ENCODE measurements at places on chromosomes 16 and 17.

- no peak for DNase-seq
Measured at GRCh38 chr17:57556320-57556719, 188.8 kb downstream of the CCDC182 start.

DNA sequence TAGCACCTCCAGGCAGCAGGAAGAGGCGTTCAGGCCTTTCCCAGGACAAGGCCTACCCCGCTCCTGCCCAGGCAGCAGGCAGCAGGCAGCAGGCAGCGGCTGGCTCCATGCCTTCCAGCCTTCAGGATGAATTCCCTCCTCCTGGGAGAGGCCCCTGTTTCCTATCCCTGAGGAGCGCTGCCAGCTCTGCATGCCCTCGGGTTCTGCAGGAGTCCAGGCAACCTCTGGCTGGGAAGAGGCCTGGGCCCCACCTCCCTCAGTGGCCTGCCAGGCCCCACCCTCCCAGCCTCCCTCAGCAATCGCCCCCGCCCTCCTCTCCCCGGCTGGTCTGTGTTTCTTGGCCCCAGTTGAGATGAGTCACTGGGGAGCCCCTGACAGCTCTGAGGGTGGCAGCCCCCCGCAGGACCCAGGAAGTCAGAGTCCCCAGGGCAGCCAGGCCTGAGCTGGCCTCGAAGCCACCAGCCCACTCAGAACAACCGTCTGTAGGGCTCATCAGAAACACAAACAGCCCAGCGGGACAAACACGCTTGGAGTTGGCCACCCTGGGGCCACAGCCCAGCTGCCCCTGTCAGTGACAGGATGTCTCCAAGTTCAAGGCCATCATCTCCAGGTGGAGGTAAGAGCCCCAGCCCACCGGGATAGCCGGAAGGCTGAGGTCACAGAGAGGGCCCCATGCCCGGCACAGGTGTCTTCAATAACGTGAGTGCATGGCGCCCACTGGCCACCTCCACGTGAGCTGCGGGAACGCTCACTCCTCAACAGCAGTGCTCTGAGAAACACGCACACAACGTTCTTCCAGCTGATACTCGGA lies 39.5 kb upstream of the CIBAR2 start:
- no peak for DNase-seq

DNA sequence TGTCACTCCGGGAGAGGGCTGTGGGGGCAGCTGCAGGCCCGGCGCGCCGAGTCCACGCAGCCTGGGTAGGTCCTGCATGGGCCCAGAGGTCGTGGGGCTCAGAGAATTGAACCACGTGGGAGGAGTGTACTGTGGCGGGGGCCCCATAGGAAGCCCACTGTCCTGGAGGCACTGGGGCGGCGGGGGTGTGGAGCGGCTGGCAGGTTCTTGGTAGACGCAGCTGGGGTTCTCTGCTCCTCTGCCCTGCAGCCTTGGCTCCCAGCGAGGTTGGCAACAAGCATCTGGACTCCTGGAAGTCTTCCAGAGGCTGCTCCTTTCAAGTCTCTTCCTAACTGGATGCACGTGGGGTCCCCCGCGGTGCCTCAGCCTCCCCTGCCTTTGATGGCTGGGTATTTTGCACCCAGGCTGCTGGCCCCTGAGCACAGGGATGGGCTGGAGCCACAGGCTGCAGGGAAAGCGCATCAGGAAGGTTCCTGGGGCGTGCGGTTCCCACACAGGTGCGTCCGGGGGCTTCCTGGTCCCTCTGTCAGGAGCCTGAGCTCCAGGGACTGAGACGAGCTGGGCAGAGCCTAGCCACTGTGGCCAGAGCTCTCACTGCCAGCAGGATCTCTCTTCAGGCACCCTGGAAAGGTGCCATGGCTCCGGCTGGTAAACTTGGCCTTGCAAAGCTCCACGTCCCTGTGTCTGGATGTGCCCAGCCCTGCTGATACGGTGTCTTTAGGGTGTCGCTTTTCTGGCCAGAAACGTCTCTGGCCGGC lies 9.3 kb downstream of the KCTD5 start:
- DNase-seq: no peak

- no peak for DNase-seq
Measured at GRCh38 chr16:66292241-66292935, 74.1 kb upstream of the CDH5 start.

DNA sequence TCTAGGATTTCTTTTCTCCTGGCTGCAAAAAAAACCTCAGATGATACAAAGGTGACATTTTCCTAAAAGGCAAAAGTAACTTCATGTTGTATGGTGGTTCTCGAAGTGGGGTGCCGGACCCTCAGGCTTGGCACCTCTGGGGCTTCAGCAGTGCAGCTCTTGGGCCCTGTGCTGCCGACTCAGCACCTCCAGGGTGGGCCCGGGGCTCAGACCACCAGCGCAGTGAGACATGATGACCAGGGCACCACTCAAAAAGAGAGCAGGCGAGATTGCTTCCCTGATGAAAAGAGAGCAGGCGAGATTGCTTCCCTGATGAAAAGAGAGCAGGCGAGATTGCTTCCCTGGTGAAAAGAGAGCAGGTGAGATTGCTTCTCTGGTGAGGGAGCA lies 98.7 kb upstream of the ZNF750 start:
- no peak for DNase-seq

DNA sequence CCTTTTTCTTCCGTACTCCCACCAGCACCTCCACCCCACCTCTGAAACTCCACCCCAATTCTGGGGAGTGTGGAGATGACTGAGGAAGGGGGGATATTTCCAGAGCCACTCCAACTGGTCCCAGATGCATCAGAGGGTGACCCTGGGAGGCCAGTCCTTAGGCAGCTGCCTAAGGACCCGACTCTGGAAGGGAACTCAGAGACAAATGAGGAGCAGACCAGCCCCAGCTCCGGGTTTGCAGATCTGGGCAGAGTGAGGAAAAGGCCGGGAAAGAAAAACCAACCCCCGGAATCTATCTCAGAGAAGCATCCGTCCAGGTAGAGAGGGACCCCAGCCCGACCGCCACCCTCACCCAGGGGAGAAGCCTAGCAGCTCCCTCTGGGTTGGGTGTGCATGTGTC lies 41.5 kb downstream of the SOCS3 start:
- no peak for DNase-seq

DNA sequence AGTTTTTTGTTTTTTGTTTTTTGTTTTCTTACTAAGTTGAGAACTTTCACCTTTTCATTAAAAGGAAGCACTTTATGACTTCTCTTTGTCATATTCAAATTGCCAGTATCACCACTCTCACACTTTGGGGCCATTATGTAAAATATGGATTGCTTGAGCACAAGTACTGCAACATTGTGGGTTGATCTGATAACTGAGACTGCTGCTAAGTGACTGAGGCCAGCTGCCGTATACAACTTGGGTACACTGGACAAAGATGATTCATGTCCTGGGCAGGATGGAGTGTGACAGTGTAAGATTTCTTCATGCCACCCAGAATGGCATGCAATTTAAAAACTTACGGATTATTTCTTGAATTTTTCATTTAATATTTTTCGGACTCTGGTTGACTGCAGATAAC lies 7.8 kb downstream of the TTC19 start:
- DNase-seq: no peak

- DNase-seq: no peak
Measured at GRCh38 chr17:41002814-41003213, 3.1 kb upstream of the KRTAP3-2 start.

DNA sequence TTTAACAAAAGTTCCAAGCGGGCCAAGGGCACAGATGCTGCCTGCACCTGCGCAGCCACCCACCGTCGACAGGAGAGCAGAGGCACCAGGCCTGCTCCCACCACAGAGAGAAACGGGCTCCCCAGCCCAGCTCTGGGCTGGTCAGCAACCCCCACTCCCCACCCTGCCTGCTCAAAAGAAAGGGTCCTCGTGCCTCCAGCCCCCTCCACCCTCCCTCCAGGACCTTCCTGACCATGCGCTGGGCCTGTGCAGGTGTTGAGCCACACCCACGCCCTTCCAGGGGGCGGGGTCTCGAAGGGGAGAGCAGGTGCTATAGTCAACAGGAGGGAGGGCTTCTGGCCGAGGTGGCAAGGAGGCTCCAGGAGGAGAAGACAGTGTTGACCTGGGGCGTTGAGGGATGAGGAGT lies 25.3 kb downstream of the ZNF778 start:
- no peak for DNase-seq

DNA sequence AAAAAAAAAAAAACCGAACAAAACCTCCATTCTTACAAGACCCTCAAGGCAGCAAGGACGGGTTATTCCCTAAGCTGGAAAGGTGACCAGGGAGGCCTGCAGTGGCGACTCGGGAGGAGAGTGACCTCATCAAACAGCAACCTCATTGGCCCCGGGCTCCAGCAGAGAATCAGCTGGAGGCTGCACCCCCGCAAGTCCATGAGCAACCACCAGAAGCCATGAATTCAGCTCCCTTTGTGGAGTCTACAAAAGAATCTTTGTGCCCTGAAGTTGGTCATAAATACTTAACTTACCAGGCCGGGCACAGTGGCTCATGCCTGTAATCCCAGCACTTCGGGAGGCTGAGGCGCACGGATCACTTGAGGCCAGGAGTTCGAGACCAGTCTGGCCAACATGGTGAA lies 80.9 kb upstream of the CREBBP start:
- no peak for DNase-seq

- DNase-seq: no peak
Measured at GRCh38 chr17:38550661-38551060, 55.1 kb downstream of the SRCIN1 start.

GRCh38 chr17:50149417-50150353 lies 792 bp downstream of the PPP1R9B start:
- no peak for DNase-seq

DNA sequence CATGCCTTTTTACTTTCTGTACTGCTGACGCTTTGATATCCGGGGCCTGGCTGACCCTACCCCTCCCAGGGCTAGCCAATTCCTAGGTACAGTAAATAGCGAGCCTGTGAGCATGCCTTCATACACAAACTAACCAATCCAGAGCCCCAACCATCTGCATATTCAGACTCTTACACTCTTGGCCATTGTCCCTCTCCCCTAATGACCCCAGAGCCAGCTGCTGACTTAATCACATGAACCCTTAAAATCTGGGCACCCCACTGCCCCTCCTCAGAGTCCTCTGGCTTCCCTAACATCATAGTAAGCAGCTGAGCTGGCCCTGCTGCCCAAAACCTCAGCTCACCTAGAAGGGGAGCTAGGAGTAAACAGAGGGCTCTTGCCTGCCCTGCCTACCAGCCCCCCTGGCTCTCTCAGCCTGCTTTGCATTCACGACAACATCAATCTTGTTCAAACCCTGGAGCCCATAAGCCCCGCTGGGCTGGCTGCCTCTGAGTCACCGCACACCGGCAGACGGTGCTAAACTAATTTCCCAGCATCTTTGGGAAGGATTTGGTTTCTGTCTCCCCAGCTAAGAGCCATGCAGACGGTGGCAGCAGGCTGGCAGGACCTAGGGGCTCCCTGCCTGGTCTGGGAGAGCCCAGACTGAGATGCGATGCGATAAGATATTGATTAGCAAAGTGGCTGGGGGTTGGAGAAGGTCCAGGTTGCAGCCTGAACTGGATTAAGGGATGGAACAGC lies 63.2 kb downstream of the CLEC19A start:
- no peak for DNase-seq
